ENCODE measurements at places on chromosomes 13 and 19. TPM values are rescaled to one million over a fixed set of nuclear protein-coding genes. Genes with fewer than 3 reads are reported as not detected.

DNA sequence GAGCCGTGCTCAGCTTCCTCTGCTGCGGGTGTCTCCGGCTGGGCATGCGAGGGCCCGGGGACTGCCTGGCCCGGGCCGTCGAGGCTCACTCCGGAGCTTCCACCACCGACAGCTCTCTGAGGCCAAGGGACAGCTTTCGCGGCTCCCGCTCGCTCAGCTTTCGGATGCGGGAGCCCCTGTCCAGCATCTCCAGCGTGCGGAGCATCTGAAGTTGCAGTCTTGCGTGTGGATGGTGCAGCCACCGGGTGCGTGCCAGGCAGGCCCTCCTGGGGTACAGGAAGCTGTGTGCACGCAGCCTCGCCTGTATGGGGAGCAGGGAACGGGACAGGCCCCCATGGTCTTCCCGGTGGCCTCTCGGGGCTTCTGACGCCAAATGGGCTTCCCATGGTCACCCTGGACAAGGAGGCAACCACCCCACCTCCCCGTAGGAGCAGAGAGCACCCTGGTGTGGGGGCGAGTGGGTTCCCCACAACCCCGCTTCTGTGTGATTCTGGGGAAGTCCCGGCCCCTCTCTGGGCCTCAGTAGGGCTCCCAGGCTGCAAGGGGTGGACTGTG lies 1.2 kb downstream of the S1PR4 start:
- H3K4me3 ChIP-seq: peak overlapping the region; percentile 99
- H3K27me3 ChIP-seq: peaks cover 2% of the 10 kb centered on the region
- peaks cover 35% of the 10 kb centered on the region for H3K36me3 ChIP-seq
- peak; percentile 37 for DNase-seq
- H3K27ac ChIP-seq: peak overlapping the region; percentile 98

The CYP4F2 gene
- not detected for total RNA-seq

DNA sequence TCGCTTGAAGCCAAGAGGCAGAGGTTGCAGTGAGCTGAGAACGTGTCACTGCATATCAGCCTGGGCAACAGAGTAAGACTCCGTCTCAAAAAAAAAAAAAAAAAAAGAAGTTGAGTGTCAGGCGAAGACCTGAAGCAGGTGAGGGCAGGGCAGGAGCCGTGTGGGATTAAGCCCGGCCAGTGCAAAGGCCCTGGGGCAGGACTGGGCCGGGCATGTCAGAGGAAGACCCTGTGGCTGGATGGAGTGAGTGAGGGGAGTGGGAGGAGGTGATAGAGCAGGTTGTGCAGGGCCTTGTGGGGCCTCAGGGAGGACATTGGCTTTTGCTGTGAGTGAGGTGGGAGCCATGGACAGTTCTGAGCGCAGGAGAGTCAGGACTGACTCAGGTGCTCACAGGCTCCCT lies 47.9 kb downstream of the TMED1 start:
- H3K27ac ChIP-seq: peak overlapping the region; percentile 61
- peaks cover 41% of the 10 kb centered on the region for H3K36me3 ChIP-seq
- peaks cover 8% of the 10 kb centered on the region for H3K4me1 ChIP-seq
- no peaks in the 10 kb centered on the region for H3K27me3 ChIP-seq
- no peak for DNase-seq

GRCh38 chr13:41549491-41549890 lies 92.1 kb downstream of the RGCC start:
- no peak overlapping the region for H3K27ac ChIP-seq
- peaks cover 2% of the 10 kb centered on the region for H3K27me3 ChIP-seq
- peaks cover 35% of the 10 kb centered on the region for H3K4me1 ChIP-seq
- H3K36me3 ChIP-seq: no peaks in the 10 kb centered on the region
- no peak for DNase-seq

The SIAH3 gene
- 0.03 TPM for total RNA-seq

DNA sequence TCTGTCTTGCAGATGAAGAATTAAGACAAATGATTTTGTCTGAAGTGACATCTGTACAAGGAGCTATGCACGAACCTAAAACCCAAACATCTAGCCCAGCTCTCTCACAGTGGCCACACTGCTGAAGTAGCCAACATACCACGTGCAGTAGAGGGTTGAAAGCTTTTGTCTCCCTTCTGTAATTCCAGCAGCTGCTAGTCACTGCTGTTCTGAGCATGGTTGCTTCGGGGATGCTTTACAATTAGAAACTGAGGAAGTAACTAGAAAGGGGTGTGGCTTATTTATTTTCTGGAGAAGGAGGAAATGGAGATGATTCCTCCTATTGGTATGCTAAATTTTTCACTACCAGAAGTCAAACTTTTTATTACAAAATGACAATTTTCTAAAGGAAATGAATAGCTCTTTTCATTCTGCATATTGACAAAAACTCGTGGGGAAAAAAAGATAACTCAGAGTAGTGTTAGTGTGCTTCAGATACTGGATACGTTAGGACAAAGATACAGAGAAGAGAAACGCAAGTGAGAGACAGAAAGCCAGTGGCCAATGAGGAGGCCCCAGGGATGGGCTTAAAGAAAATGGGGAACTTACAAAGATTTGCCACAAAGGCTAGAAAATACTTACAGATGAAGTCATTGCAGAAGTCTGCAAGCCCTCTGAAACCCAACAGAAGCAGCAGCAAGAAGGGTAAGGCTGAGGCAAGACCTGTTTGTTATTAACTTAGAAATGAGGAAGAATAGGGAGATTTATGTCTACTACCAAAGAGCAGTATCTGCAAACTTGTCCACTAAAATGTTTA lies 192.7 kb upstream of the MIR17HG start:
- H3K4me3 ChIP-seq: no peak overlapping the region
- H3K27me3 ChIP-seq: peaks cover 23% of the 10 kb centered on the region
- DNase-seq: no peak
- H3K36me3 ChIP-seq: no peaks in the 10 kb centered on the region
- no peak overlapping the region for H3K27ac ChIP-seq
- H3K4me1 ChIP-seq: no peaks in the 10 kb centered on the region

The ACER1 gene
- total RNA-seq: 0.24 TPM

GRCh38 chr13:32086366-32086765 lies 54.8 kb downstream of the FRY start:
- H3K4me1 ChIP-seq: no peaks in the 10 kb centered on the region
- DNase-seq: no peak
- H3K27me3 ChIP-seq: no peaks in the 10 kb centered on the region

The ZNF440 gene
- total RNA-seq: 6.7 TPM

DNA sequence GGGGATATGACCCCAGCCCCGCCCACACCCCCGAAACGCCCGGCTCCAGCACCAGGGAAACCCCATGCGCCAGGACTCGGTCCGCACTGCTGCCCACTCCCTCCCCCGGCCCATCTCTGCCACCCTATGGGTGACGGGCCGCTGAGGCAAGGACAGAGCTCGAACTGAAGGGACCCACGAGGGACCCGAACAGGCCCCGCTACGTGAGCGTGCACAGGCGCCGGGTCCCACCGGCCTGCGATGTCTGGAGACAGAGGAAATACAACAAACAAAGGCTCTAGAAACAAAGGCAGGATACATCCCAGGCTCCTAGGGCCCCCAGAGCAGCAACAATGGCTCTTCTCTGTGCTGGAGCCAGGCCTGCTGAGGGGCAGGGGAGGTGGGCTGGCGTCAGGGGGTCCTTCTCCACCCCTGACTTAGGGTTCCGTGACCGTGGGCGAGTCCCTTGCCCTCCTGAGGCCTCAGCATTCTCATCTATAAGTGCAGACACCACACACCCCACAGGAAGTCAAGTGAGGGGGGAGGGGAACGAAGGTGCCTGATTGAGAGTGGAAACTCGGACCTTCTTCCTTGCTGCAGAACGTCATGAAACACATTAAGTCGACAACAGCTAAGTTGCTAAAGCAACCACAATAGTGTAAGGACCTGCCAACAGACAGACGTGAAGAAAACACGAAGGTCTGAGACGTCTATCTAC lies 3.1 kb downstream of the ABHD17A start:
- H3K36me3 ChIP-seq: peaks cover 14% of the 10 kb centered on the region
- H3K4me1 ChIP-seq: peaks cover 28% of the 10 kb centered on the region
- peak overlapping the region; percentile 99 for H3K4me3 ChIP-seq
- H3K27ac ChIP-seq: peak overlapping the region; percentile 99
- H3K27me3 ChIP-seq: no peaks in the 10 kb centered on the region
- peak; percentile 74 for DNase-seq

GRCh38 chr19:30638889-30639288 lies 266.7 kb downstream of the ZNF536 start:
- no peak for DNase-seq
- peaks cover under 1% of the 10 kb centered on the region for H3K27me3 ChIP-seq
- H3K4me3 ChIP-seq: no peak overlapping the region
- no peak overlapping the region for H3K27ac ChIP-seq

GRCh38 chr13:90518417-90518816 lies 829.1 kb upstream of the MIR17HG start:
- no peak overlapping the region for H3K27ac ChIP-seq
- no peaks in the 10 kb centered on the region for H3K4me1 ChIP-seq
- H3K27me3 ChIP-seq: no peaks in the 10 kb centered on the region
- no peaks in the 10 kb centered on the region for H3K36me3 ChIP-seq
- no peak overlapping the region for H3K4me3 ChIP-seq

The SMIM24 gene
- not detected for total RNA-seq

GRCh38 chr13:20682061-20682460 lies 21.4 kb upstream of the IL17D start:
- H3K4me3 ChIP-seq: no peak overlapping the region
- H3K27me3 ChIP-seq: peaks cover 4% of the 10 kb centered on the region
- H3K27ac ChIP-seq: no peak overlapping the region
- no peaks in the 10 kb centered on the region for H3K36me3 ChIP-seq
- no peak for DNase-seq
- H3K4me1 ChIP-seq: no peaks in the 10 kb centered on the region

The EDNRB gene
- total RNA-seq: not detected

The ADGRE2 gene
- 1.3 TPM for total RNA-seq

- H3K36me3 ChIP-seq: peaks cover 24% of the 10 kb centered on the region
- H3K27ac ChIP-seq: no peak overlapping the region
- DNase-seq: no peak
- no peaks in the 10 kb centered on the region for H3K27me3 ChIP-seq
- no peaks in the 10 kb centered on the region for H3K4me1 ChIP-seq
Observed at GRCh38 chr19:34330116-34330515, 34.9 kb upstream of the GPI start.

The LILRA1 gene
- total RNA-seq: not detected

GRCh38 chr13:109971006-109971405 lies 184.6 kb upstream of the IRS2 start:
- DNase-seq: no peak
- no peaks in the 10 kb centered on the region for H3K27me3 ChIP-seq
- no peak overlapping the region for H3K4me3 ChIP-seq
- no peaks in the 10 kb centered on the region for H3K36me3 ChIP-seq
- H3K27ac ChIP-seq: no peak overlapping the region

The ZNF563 gene
- total RNA-seq: 1.4 TPM

DNA sequence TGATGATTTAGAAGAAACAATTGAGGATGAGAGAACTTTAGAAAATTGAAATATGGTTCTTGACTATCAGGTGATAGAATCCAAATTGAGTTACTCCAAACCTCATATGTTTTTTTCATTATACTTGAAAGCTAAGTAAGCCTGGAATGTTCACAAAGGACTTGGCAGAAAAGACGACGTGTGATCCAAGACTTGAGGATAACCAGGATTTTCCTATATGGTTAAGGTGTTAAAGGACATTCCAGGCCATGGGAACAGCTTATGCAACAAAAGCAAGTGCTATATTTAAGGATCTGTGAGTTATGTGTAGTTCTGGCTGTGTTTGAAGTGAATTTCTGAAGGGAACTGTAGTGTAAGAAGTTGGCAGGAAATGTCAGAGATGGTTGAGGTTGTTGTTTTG lies 52.5 kb downstream of the SLITRK1 start:
- H3K27ac ChIP-seq: no peak overlapping the region
- H3K27me3 ChIP-seq: no peaks in the 10 kb centered on the region
- DNase-seq: no peak
- H3K4me3 ChIP-seq: no peak overlapping the region
- H3K36me3 ChIP-seq: no peaks in the 10 kb centered on the region

The ZNF135 gene
- 0.05 TPM for total RNA-seq

The NUCB1 gene
- 117 TPM for total RNA-seq

DNA sequence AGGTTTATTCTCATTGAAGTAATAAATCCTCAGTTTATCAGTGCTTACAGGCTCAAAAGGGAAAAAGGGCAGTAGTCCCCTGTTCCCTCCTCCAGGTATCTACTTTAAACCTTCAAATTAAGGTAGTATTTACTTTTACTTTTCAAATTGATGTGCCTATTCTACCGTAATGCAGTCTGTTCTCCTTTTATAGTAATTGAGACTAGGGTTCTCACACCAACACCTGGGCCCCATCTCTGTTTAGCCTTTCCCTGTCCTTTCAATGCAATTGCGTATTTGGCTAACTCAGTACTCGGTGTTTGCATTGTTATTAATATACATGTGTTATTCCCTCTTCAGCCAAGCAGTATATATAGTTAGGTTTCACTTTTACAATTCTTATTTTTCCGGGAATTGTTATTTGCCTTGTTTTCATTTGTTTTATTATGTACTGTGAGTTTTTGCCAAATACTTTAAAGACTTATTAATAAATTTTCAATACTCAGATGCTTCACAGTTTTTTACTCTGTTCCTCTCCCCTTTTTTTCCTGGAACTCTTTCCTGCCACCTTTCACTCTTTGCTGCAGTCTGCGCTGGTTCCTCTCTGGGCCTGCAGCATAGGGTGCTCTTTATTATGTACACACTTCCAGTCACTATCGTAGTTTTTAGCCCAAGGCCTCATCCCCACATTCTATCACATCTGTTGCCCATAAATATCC lies 30.3 kb downstream of the USPL1 start:
- H3K27ac ChIP-seq: peak overlapping the region; percentile 18
- H3K4me3 ChIP-seq: no peak overlapping the region
- no peak for DNase-seq
- H3K27me3 ChIP-seq: no peaks in the 10 kb centered on the region
- peaks cover 31% of the 10 kb centered on the region for H3K4me1 ChIP-seq
- peaks cover 40% of the 10 kb centered on the region for H3K36me3 ChIP-seq

DNA sequence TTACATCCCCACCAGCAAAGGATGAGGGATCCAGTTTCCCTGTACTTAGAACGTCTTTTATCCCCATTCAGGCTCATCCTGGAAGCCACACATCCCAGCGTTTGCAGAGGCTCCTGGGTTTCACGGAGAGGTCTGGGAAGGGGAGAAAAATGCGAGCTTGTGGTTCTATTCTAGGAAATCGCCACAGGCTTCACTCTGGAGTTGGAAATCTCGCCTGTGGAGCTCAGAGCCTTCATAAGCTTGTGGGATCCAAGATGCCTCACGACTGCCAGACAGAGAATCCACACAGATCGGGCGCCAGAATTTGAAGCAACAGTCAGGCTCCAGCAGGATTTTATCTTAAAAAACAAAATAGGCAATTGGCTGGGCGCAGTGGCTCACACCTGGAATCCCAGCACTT lies 157.9 kb downstream of the PTPRS start:
- H3K27me3 ChIP-seq: no peaks in the 10 kb centered on the region
- H3K4me1 ChIP-seq: no peaks in the 10 kb centered on the region
- H3K4me3 ChIP-seq: no peak overlapping the region
- no peak overlapping the region for H3K27ac ChIP-seq

DNA sequence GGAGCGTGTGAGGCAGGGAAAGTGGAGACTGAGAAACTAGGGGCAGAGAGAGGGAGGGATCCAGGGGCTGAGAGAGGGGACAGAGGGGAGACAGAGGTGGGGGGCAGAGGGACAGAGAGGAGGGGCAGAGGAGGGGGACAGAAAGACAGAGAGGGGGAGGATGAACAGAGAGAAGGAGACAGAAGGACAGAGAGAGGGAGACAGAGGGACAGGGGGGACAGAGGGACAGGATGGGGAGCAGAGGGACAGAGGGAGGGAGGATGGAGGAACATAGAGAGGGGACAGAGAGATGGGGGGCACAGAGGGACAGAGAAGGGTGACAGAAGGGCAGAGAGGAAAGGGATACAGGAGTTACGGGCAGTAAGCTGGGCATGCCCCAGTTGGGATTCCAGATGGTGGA lies 14.7 kb upstream of the NANOS2 start:
- no peak for DNase-seq
- H3K36me3 ChIP-seq: no peaks in the 10 kb centered on the region
- peaks cover 19% of the 10 kb centered on the region for H3K4me1 ChIP-seq
- H3K4me3 ChIP-seq: no peak overlapping the region
- no peak overlapping the region for H3K27ac ChIP-seq
